ENCODE measurements at places on chromosomes 6 and 20. TPM values are rescaled to one million over a fixed set of nuclear protein-coding genes. Genes with fewer than 3 reads are reported as not detected.

The PRRT1 gene
- total RNA-seq: not detected

The ADGRF4 gene
- 0.10 TPM for total RNA-seq

The ANGPT4 gene
- total RNA-seq: not detected

DNA sequence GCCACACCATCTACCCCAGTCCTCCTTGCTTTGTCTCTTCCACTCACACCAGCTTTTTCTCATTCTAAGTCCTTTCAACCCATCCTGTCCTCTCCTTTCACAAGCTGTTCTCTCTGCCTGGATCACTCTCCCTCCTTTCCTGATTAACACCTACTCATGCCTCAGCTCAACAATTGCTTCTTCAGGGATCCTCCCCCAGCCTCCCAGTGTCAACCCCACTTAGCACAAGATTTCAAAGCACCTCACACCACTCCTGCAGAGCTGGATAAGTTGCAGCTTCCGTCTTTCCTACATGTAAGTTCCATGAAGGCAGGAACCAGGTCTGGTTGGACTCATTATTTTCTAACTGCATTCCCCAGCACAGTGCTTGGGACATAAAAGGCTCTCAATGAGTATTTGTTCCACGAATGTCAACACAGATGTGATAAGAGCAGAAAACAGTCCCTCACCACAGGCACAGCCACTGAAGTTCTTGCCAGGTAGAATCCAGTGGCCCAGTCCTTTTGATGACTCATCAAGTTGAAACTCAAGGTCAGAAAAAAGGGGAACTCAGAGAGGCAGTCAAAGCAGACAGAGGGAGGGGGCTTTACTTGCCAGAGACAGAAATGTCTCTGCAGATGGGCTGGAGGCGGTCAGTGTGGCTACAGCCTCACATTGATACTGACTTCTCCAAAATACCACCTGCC, 193.4 kb upstream of the PRDM1 start:
- peak; percentile 23 for DNase-seq

- no peak for DNase-seq
Measured at GRCh38 chr20:52311209-52311794, 119.7 kb upstream of the ZFP64 start.

DNA sequence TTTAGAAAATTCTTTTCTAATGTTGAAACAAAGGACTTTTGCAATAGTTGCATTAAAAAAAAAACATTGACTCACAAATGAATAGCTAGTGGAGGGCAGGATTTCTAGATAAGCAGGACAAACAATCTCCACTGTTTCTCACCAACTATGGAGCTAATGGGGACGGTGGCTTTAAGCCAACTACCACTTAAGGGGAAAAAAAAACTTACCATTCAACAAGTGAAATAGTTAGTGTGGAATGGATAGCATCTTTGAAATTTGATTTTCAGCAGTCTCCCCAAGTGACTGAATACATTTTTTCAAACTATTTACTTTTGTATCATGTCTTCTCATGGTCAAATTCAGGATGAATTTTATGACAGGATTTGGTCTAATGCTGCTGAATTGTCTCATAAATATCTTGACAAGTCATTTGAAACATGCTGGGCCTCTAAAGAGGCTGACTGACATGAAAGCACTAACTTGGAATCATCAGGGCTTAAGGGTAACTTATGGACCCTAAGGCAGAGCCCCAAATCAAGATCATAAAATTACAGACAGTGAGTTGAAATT, 100.5 kb downstream of the EYA4 start:
- DNase-seq: peak; percentile 65

DNA sequence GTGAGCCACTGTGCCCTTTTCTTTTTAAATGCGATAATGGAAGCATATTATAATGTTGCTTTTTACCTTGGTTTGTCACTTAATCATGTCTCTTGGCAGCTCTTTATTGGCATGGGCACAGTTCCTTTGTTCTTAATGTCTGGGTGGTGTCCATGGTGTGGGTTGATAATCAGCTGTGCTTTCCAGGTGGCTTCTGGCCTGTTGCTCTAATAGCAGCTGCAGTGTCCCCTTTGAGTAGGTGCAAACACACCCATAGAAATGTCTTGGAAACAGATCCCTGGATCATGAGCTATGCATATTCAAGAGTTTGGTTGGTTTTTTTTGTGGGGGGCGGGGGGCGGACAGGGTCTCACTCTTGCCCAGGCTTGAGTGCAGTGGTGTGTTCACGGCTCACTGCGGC, 29.9 kb downstream of the EFCAB8 start:
- DNase-seq: no peak
